Heart right ventricle (tissue), 16 donors: ENCODE measurements at places on chromosomes 6 and 20. TPM values are rescaled to one million over a fixed set of nuclear protein-coding genes. Genes with fewer than 3 reads are reported as not detected.

Gene DYNLRB1
- 140 TPM for total RNA-seq

Gene LHFPL5
- not detected for total RNA-seq

- no peak for DNase-seq
These were observed 42.8 kb downstream of the GPR6 start for GRCh38 chr6:110020888-110021287.

DNA sequence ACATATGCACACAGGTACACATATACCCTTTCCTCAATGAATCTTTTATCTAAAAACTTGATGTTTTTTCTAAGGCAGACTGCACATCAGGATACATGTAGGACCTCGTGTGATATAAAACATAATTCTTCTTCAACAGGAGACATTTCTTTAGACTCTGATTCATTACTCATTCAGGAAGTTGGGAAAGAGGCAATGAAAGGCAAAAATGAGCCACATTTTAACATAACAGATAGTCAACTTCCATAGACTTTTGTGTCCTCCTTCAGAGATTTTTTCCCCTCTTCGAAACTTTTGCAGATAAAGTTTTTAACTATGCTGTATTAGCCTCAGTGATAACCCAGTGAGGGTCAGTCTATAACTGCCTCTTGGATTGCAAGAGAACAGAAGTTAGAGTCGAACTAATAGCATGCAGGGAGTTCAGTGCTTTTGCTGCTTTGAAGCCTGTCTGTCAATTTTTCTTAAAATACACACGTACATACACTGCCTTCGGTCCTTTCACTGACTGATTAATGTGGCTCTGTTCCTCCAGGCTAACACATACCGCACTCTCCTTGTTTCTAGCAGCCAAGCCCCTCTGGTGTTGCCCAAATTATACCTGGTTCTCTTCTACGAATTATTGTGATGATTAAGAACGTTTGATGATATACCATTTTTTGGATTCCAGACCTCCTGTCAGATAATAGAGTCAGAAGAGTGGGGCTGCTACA, 562.5 kb upstream of the MAP3K7 start:
- DNase-seq = no peak

DNA sequence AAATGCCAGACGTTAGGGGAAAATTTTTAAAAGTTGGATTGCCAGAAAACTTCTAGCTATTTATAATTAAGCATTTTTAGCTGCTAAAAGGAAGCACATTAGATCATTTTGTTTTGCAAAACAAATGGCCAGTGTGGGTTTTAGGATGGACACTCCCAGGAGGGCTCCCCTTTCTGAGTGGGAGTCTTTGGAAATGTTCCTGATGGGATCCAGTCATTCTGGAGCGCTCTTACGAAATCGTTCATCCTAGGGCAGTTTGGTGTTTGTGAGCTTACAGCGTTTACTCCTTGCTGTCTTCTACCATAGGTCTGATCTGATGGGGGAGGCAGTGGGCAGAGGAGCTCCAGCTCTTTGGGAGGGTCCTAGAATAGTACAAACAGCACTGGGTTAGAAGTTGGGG, 14.7 kb downstream of the GNAS start:
- no peak for DNase-seq

DNA sequence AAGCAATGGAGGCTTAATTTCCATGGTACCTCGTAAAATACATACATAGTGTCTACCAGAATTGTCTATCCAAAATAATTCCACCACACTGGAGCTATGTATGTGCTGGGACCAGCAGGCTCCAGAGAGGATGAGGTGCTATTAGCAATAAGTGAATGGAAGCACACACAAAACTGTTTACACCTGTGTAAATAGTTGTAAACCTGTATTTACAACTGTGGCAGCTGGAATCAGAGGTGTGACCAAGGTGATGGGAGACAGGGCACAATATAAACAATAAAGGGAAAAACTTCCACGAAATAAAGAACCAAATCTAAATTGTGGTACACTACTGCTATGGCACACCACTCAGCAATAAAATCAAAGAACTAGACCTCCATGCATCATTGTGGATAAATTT, 14.4 kb downstream of the RARS2 start:
- no peak for DNase-seq

DNA sequence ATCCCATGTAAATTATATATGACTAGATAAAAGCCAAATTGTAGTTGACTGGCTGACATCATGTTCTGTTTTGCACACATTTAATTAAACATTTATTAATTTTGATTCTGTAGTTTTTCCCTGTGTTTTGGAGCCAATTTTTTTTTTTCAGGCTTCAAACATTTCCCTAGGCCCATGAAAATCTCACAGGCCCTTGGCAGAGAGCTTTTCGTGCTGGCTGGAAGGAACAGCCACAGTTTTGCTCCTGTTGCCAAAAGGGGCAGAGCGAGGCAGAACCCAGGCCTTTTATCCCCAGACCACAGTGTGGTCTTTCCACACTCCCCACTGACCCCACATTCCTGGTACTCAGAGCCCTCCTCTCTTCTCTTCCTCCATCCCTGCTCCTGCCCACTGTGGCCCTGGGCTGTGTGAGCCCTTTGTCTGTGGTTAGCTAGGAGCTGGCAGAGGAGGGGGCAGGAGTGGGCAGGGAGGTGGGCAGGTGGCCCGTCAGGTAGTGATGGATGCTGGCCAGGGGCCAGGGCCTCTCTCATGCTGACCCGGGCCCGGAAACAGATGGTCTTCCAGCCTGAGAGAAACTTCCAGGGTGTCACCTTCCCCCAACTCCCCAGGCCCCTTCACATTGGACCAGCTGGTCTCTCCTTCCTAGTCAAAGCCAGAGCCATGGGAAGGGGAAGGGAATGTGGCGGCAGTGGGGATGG, 19.4 kb upstream of the CCM2L start:
- DNase-seq = no peak
